Vagina (tissue), 2 donors: ENCODE measurements at places on chromosomes 12 and 14.

DNA sequence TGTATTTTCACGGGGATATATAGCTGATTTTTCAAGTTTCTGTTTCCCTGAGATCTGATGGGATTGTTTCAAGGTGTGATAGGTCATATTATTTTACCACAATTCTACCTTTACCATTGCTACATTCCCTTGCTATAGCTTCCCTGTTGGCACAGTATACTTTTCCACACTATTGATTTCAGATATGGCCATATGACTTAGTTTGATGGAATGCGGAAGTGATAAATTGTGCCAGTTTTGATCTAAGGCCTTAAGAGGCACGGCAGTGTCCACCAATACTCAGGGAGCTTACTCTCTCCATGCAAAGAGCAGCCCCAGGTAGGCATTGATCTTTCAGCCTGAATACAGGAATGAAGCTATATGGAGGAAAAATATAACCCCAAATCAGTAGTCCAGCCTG, 315.7 kb downstream of the SLC16A7 start:
- DNase-seq, result no peak

DNA sequence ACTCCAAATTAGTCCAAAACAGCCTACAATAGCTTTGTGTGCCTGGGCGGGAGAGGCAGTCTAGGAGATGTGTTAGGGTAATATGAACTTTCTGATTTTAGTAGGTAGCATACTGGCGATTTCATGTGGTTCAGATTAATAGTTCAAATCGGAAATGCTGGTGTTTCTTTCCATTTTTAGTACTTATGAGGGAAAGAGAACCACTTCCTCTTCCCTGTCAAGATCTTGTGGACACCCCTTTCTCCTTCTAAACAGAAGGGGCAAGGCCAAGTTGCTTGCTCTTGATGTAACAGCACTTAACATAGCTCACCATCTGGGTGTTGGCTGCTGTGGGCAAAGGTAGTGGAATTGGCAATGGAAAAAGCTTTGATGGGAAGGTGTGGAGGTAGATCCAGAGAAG, 32.2 kb upstream of the IGF1 start:
- no peak for DNase-seq

DNA sequence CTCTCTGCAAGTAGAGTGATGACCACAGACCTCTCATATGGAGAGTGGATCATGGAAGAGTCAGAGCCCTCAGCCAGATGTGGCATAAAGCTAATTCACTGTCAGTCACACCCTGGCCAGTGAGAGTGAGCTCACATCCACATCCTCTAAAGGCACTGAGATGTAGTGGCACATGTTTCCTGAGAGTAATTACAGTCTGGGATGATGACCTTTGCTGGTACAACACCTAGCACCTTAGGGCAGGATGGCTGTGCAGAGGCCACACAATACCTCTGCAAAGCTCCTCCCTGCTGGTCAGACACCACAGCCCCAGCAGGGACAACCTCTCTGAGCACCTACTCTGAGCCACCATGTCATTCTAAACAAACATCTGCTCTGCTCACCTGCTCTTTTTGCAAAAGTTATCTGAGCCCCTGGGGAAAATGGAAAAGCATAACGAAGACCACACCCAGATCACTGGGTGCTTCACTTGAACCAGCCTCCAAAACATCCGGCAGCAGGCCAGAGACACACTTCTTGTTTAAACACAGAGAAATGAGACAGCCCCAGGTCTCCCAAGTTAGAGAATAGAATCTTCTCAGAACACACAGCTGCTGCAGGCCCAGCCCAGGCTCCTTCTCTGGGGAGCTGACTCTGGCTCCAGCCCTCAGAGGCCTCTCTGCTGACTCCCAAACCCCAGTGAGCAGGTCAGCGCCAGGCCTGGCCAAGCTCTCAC, 30.3 kb downstream of the PITPNM2 start:
- DNase-seq, result no peak

DNA sequence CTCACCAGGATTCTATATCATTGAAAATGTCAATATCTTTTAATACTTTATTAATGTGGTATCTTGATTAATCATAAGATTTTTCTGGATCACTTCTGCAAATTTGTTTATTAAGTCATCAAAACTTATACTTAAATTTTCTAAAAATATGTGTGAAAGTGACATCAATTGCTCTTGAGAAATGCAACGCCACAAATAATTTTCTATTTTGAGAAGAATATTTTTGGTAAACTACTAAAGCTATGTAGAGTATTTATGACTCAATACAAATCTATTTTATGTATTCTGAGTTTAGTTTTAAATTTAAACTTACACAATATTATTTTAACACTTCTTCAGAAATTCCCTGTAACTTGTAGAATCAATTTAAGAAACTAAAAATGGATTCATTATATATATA, 263.3 kb downstream of the RASSF9 start:
- no peak for DNase-seq
